ENCODE measurements at places on chromosomes 12 and 14. TPM values are rescaled to one million over a fixed set of nuclear protein-coding genes. Genes with fewer than 3 reads are reported as not detected.

LMNTD1 gene
- 0.82 TPM for total RNA-seq

DEGS2 gene
- not detected for total RNA-seq

MOAP1 gene
- 19.5 TPM for total RNA-seq

GSKIP gene
- 21.0 TPM for total RNA-seq

KRT78 gene
- not detected for total RNA-seq

CCDC197 gene
- not detected for total RNA-seq

REP15 gene
- 2.0 TPM for total RNA-seq

SLC41A2 gene
- 12.8 TPM for total RNA-seq

POC1B gene
- 21.5 TPM for total RNA-seq

SLC6A15 gene
- 10.0 TPM for total RNA-seq

PDE3A gene
- 9.9 TPM for total RNA-seq

MBIP gene
- 11.0 TPM for total RNA-seq
